ENCODE measurements at places on chromosomes 12 and 14.
A peak's percentile ranks its signal among the peaks of the same experiment; 100 is the strongest.

DNA sequence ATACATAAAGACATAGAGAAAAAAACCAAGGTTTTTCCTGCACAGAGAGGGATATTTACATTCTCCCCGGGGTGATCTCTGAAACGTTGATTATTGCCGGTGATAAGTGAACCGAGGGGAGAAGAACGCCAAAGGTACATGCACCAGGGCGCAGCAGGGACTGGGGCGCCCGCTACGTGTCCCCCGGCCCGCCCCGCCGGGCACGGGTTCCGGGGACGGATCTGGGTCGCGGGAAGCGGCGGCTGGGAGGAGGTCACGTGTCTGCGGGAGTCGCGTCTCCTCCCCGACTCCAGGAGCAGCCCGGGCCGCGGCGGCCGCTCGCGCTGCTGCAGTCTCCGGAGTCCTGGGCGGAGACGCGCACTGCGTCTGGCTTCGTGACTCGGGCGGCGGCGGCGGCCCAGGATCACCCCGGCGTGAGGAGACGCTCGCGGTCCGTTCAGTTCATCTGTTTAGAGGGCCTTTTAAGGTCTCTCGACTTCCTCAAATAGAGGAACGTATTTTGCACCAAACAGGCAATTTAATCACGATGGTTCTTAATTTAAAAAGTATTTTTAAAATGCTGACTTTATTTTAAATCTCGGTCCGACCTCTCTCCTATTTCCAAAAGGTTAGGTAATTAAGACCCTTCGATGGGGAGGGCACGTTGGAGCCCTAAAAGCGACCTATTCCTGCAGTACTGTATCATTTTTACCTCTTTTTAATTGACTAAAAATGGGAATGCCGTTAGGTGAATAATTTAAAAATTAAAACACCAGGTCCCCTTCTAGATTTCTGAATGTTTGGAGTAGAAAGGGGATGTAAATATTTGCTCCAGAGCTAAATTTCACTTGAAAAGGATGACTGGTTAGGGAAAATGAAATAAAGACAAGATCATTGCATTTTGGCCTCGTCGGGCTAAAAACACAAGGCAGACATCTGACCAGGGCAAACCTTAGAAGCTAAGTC, 1.8 kb upstream of the BHLHE41 start:
- DNase-seq, result peak; percentile 96

DNA sequence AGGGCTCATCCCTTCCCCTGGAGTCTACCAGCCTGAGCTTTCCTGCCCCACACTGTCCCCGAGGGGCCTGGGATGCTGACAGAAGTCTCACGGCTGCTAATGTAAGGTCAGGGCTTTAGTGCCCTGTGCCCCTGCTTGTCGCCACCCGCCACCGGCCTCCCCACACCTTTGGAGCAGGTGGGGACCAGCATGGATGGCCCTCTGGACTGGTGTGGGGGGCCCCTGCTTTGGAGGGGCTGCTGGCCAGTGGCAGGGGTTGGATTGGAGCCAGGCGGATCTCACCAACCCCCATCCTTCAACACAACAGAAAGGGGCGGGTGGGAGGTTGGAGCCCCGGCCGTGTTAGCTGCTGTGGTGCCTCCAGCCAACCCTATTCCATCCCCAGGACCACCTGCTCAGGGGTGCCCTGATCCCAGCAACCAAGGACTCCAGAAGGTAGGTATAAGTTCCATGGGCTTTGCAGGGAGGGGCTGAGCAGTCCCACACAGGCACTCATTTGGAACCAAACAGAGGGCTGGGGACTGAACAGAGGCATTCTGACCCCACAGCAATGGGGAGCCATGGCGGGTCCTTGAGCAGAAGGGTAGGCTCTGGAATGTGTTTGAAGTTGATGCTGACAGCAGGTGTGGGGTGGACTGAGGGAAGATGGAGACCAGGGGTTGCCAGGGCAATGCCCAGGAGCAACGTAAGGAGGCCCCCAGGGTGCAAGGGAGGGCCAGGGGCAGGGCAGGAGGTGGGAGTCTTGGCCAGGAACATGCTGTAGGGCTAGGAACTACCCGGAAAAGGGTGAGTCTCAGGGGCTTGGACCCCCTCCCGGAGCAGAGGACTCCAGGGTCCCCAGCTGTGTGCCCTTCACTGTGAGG, 145.1 kb upstream of the C14orf180 start:
- DNase-seq, result no peak

DNA sequence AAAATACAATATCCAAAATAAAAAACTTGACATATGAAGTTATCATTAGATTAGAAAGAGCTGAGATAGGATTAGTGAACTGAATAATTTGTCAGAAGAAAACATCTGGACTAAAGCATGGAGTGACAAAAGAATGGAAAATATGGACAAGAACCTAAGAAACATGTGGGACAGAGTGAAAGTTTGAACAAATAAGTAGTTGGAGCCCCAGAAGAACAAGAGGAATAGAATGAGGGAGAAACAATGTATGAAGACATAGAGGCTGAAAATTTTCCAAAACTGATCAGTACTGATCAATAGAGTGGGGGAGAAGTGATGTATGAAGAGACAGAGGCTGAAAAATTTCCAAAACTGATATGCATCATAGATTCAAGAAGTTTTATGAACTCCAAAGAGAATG, 170.6 kb upstream of the CRY1 start:
- DNase-seq, result no peak

DNA sequence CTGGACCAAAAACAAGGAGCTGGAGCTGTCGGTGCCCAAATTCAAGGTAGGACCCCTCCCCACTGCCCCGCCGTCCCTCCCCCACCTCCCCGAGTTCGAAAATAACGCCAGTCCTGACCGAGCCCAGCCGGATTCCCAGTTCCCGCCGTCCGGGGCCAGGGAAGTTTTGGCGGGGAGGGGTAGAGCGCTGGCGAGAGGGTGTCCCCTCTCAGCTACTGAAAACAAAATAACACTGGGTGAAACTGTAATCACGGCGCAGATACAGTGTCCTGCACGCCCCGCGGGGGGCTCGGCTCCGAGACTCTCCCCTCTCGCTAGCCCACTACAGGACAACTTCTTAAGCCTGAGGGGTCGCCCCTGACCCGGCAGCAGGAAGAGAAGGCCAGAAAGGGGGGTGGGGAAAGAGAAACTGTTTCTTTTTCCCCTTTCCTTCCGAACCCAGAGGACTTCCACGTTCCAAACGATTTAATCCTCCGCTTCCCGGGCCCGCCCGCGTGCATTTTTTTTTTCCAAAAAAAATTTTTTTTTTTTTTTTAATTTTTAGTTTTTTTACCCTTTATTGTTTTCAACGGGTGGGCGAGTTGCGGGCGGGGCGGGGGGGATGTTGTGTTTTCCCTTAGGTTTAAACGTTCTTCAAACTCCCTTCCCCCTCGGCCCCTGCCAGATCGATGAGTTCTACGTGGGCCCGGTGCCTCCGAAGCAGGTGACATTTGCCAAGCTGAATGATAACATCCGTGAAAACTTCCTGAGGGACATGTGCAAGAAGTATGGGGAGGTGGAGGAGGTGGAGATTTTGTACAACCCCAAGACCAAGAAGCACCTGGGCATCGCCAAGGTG, 1.6 kb downstream of the SETD1B start:
- DNase-seq, result peak; percentile 55

- no peak for DNase-seq
Observed at GRCh38 chr12:29882846-29883245, 99.1 kb upstream of the TMTC1 start.

- peak; percentile 96 for DNase-seq
Observed at GRCh38 chr12:99455350-99456035, 192.1 kb upstream of the GARIN6 start.

DNA sequence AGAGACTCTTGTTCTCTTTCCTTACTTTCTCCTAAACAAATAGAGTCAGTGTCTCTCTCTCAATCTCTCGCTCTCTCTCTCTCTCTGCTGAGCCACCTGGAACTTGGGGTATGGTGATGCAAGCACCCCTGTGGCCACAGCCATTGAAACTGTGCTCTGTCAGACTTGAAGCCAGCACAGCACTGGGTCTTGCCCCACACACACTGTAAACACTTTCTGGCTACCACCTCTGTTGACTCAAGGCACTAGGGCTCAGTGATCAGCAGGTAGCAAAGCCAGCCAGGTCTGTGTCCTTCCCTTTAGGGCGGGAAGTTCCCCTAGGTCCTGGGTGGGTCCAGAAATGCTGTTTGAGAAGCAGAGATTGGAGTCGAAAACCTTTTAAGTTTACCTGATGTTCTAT, 125.9 kb upstream of the GARIN6 start:
- no peak for DNase-seq

DNA sequence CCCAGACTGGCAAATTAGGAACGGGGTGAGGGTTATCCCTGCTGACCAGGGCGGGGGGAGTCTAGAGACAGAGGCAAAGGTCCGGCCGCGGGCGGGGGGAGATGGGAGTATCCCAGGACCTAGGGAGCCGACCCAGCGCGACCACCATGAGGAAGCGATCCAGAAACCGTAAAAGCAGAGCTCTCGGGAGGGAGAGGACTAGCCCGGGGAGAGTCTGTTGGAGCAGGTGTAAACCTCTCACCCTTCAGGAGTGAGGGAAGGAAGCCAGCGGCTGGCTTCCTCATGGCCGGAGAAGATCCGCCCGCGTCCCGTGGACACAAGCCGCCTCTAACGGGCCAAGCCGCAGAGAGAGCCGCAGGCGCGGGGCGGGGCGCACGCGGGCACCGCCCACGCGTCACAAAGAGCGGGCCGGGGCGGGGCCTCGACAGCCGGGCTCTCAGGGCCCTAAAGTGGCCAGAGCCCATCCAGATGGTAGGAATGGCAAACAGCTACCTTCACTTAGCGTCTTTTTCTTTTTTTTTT, at the start of gene ACRBP:
Gene ACRBP (minus strand): TSS at position 350 of the 522 bp plus-strand sequence. CDS start 66 bp downstream, at position 284.
- peak; percentile 73 for DNase-seq

DNA sequence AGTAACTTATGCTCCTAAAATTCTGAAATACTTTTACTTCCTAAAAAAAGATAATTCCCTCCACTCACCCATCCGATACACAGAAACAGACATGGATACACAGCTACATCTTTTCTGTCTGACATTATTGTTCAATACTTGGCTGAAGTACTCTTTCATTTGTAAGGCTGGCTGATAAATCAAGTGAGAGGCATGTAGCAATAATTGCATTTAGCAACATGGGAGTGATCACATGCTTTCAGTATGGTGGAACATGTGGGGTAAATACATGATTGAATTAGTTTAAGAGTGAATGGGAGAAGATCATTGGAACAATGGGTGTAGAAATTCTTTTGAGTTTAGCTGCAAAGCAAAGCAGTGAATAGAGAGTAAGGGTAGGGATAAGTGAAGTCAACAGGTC, 25.6 kb downstream of the PTPRQ start:
- DNase-seq, result no peak

- DNase-seq, result no peak
Observed at GRCh38 chr14:63603749-63604277, 37.9 kb downstream of the WDR89 start.

DNA sequence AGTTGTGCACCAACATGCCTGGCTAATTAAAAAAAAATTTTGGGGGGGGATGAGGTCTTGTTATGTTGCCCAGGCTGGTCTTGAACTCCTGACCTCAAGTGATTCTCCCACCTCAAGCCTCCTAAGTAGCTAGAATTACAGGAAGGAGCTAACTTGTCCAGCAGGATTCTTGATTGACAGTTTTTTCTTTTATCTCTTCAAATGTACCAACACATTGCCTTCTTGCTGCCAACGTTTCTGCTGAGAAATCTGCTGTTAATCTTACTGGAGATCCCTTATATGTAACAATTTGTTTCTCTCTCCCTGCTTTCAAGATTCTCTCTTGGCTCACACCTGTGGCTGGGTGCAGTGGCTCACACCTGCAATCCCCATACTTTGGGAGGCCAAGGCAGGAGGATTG, 22.4 kb upstream of the MARK3 start:
- peak; percentile 41 for DNase-seq

DNA sequence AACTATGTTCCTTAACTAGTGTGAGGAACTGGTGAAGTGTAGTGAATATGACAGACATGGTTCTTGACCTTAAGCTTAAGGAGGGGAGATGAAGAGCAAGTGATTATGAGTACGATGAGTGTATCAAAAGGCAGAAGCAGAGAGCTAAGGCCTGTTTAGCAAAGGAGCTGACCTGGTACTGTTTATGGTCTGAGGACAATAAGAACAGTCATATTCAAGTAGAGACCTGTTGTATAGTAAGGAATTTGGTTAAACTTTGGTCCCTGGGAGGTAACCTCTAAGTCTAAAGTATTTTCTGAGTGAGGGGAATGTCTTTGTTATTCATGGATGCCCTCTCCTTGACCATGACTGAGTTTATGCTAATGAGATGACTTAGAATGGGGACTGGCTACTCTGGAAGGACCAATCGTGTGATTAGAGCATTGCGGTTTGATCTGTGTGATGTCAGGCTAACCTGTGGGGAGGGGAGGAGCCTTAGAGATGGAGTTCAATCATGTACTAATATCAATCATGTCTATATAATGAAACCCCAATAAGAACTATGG, 389.3 kb downstream of the BMP4 start:
- no peak for DNase-seq

DNA sequence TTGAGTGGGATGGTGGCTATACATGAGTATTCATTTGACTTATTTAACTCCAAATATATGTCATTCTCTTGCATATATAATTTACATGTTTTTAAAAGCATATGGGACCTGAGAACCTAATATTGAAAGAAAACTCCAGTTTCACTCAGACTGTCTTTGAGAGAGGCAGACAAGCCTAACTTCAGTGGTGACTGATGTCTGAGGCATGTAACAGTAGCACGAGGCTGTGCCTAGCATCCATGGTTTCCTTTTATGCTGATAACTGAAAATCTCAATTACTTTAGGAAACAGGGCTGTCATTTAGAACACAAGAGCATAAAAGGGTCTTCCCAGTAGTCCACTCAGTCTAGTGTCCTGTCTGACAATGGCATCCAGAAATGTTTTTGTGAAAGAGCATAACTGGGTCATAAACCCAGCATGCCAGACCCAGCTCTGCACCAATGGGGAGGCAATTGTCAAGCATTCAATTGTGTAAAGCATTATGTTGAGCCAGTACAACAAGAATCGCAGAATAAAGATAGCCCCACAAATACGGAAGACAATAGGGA, 24.3 kb downstream of the MAPK1IP1L start:
- DNase-seq, result peak; percentile 63

DNA sequence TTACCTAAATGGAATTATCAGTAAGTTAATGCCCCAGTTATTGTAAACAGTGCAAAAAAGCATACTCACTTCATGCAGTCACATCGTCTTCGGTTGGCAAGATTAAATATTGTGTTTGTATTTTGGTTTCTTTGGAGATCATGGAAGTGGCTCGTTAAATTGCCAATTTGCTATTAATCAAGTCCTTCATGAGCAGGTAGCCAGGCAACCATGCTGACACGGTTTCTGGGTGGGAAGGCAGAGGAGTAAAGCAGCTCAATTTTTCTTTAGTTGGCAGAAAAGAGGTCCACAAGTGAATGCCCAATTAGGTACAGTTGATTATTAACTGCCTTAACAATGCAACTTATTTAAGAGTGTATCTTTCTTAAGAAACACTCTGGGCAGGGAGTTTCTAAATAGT, 43.9 kb downstream of the PPP4R3A start:
- no peak for DNase-seq

DNA sequence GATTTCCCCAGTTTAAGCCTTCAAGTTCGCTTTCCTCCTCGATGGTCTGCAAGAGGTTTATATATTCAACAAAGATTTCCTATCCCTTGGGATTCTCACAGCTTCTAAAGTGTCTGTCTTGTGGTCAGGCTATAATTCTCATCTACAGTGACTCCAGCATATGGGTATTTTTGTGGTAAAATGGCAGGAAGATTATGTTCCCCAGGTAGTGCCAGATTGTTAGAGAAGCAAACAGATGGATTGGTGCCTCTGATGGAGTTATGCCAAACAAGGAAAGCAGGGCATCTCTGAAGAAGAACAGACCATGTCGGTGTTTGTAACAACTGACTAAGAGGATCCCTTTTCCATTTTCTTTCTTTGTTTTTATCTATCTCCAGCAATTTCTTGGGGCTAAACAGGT, 5.5 kb upstream of the CCDC175 start:
- DNase-seq, result no peak

- no peak for DNase-seq
Observed at GRCh38 chr12:12378616-12379015, 21.7 kb downstream of the BORCS5 start.

All from adipocyte (in vitro differentiated cells).